GM18507 (cell line): ENCODE measurements at places on chromosomes 2 and 18.

DNA sequence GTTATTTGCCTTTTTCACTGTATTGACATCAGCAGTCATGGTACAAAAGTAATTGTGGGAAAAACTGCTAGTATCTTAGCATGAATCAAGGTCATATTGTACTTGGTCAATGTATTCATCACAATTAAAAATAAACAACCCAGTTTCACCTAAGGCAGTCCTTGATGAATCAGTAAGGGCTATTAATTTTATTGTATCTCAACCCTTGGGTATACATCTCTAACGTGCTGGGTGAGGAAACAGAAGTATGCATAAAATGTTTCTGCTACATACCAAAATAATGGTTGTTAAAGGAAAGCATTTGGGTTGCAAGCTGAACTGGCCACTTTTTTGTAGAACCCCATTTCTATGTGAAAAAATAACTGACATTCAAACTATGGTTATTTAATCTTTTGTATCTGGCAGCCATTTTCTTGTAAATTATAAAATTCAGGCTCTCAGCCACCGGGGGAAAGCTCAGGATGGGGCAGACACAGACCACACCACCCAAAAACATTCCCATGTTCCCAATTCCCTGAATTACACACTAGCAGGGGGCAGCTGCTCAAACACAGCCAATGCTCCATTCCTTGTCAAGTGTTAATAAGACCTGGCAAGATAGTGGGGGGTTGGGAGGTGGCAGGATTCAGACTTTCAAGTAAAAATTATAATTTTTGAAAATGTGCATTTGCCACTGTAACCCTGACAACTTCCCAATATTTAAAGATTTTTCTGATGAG, 49.3 kb downstream of the OLA1 start:
- no peak for DNase-seq

- DNase-seq: no peak
Measured at GRCh38 chr2:56770490-56770889, 586.7 kb downstream of the CCDC85A start.

- DNase-seq: no peak
Measured at GRCh38 chr2:230356084-230356483, 29.1 kb downstream of the SP140L start.

DNA sequence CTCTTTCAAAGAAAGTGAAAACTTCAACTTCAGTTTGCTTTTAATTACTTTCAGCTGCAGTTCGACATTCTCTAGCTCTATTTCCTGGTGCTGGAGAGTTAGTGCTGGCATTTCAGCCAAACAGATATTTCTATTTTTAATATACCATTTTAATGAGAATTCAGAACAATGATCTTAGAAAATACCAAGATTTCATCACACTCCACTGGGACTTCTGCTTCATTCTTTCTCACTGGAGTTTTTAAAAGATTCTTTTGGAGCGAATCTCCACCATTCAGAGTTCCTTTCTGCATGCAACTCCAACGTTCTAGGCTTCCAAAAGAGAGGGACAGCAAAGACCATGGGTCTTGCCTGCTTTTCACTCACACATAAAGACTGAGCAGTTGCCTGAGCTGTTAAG, 94.2 kb downstream of the CABLES1 start:
- no peak for DNase-seq

DNA sequence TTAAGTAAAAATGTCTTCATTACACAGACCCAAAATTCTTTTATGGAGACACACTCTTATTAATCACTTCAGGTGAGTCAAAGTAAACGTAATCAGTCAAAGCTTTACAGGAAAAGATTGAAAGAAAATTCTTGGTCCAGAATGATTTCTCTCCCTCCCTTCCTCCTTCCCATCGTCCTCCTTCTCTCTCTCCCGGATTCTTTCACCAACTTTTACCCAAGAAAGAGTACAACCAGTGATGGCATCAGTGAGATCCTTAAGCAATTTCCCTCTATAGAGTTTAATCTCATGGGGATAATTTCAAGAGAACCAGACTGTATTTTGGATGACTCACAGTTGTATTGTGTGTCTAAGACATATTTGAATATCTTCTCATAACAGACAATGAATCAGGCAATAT, 258.1 kb downstream of the ALK start:
- DNase-seq: no peak

DNA sequence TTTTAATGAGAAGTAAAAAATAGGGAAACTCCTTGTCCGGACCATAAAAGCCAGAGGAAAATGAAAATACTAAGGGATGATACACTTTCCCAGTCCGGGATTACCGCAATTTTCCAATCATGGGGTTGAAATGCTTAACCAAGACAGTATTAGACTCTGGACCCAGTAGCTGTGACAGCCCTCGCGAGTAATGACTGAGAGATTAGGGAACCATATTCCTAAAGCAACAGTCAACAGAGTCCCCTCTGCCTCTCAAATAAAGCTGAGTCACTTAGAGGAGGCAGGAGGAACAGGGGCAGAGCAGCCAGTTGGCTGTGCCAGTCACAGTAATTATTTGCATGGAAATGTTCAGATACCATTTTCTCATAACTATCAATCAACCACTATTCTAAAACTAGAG, 34.8 kb downstream of the GPATCH11 start:
- DNase-seq: no peak

GRCh38 chr2:181836583-181836982, 54.9 kb upstream of the ITPRID2 start:
- DNase-seq: no peak

GRCh38 chr2:179224361-179224760, 40.3 kb downstream of the SESTD1 start:
- no peak for DNase-seq

GRCh38 chr2:121253021-121253673, 31.9 kb downstream of the TFCP2L1 start:
- DNase-seq: no peak

DNA sequence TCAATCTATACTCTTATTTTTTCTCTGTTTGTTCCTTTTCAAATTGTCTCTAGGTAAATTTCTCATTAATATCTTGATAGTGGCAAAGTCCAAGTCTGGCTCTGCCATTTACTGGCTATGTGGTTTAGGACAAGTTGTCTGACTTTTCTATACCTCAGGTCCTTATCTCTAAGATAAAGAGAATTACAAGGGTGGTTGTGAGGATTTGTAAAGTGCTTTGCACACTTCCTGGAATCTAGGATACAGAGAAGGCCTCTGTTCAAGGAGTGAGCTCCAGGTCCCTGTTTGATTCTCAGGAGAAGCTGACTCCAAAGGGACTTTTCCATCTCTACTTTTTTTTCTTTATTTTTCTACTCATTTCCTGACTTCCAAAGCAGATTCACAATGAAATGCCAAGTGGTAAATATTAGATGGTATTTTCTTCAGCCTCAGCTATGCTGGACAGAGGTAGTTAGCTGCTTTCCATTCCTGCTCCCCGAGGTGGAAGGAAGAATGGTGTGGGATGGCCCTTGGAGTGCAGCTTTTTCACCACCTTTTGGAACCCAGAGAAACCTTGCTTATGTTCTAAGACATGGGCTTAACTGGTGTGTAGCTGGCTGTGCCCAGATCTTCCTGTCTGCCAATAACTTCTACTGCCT, 90.5 kb downstream of the GALNT1 start:
- DNase-seq: no peak

DNA sequence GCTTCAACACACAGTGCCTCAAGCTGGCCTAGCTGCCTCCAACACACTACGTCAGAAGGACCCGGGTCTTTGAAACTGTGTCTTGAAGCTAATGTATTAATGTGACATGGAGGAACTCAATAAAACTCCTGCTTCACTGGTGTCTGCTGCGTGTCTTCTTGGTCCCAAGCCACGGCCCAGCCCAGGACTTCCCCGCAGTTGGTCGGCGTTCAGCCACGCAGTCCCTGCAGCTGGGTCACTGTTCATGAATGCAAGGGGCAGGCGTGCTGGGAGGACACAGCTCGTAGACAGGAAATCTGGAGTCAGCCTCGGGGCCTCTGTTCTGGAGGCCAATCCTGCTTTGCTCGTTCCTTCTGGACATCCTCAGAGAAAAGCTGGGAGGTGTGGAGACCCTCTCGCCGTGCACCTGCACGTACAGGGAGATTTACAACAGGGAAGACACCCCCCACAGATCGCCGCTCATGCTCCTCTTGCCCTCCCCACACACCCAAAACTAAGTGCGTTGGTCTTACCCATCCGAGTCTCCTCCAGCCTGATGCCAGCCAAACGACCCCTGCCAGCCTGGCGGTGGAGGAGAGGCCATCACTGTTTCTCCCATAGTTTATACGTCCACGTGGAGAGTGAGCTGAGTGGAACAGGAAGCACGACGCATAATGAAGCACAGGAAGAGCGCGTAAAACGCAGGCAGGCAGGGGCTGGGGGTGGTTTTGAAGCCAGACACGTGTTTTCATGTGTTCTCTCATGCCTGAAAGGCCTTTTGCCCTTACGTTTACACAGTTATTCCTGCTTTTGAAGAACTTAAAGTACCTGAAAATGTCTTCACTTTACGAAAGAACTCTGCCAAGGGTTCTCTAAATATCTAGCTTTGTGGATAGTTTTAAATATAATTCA, 39.7 kb downstream of the ADI1 start:
- no peak for DNase-seq

DNA sequence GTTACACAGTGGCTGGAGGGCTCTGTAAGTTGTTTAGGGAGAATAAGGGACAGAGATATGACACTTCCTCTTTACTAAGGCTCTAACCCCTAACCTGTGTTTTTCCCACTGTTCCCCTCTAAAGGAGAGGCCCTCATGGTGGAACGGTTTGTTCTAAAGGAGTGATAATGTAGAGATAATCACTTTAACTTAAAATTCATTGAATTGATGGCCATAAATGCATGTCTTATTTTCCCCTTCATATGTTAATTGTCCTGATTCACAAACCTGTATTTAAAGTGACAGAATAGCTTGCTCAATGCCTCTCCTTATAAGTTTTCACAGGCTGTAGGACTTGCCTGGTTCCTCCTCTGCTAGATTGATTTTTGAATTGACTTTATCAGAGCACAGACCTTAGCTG, at the start of gene SERPINB12:
TSS of gene SERPINB12 (plus strand) at position 301 of the 400 bp plus-strand sequence. CDS start 13,791 bp downstream, outside the sequence.
- DNase-seq: no peak

- DNase-seq: no peak
Measured at GRCh38 chr2:11692966-11693521, 23.0 kb upstream of the NTSR2 start.

DNA sequence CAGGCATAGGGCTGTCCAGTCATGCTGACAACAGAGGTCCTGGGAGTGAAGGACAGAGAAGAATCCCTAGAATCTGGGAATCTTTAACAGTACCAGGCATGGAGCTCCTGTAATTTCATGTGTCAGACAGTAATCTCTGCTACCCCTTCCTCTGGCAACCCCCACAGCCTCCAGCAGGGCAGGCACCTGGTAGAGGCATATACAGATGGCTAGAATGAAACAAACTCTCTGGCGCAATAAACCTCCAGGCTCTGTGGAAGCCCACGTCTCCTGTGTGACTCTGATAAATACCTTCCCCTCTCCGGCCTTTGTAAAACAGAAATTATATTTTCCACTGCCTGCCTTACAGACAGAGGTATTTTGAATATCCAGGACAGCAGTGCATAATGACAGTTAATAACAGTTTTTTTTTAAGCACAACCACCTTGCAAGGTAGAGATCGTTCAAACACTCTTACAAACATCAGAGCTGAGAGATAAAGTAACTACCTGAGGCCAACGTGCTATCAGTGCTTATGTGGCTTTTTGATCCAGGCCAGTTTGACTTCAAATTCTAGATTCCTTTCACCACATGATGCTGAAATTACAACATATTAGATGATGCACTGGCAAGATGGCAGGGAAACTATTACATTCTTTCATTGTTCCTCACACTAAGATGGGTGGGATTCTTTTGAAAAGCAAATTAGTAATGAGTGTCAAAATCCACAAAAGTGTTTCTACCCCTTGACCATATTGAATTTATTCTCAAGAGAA, 47.7 kb upstream of the TMEM247 start:
- DNase-seq: no peak

DNA sequence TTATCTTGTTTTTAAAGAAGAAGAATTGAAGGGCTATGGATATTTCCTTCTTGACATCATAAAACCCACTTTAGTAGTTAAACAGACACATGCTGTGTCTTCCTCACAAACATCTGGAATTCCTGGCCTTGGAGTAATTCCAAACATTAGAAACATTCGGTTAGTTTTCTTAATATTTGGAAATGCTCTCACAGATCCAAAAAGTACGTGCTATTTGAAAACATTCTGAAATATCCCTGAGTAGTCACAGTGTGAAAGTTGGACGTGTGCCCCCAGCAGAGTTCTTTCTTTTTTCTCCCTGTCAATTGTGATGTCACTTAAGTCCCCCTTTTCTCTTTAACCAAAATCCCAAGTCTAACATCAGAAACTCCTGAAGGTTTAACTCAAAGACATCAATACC, 91.3 kb downstream of the ANTXR1 start:
- no peak for DNase-seq

DNA sequence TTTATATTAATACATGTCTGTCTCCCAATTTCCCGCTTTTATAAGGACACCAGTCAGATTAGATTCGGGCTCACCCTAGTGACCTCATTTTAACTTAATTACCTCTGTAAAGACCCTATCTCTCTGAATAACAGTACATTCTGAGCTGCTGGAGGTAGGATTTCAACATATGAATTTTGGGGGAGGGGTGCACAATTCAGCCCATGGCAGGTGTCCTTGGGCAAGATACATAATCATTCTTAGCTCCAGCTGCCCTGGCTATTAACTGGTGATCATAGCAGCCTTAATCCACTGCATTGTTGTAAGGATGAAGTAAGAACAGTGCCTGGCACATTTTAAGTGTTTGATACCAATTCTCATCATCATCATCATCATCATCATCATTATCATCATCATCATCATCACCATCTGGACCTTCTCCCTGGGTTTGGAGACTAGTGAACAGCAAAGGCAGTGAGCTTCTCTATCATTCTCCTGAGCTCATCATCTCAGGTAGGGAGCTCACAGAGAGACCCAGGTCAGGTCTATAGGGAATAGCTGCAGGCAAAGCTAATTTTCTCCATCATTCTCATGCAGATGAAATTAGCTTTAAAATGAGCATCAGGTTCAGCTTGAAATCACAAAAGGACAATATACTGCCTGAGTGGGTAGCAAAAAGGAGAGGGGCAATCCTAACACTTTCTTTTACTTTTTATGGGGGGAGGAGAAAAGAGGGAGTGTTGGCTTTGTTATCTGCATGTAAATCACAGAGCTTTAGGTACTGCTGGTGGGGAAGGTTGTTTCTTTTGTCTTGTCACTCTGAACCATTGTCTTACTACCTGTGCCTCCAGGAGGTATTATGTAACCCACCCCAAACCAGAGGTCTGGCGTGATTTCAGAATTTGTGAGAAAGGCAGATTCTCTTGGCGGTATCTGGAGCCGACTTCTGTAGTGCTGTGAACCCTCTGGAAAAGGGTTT, 125.5 kb upstream of the SPRED2 start:
- no peak for DNase-seq

DNA sequence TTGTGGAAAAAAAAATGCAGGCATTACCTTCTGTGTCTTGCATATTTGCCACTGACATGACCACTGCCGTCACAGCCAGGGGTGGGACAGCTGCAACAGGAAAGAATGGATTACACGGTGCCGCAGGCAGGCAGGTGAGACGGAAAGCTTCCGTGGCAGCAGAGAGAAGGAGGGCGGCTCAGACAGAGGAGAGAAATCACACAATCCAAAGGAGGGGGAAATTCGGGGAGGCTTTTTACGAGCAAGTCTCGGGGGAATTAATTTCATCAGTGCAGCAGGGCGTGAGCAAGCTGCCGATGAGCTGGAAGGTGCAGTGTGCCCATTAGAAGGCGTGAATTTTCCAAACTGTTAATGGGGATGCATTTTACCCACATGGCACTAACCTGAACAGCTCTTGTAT, 234.8 kb upstream of the PXDN start:
- DNase-seq: no peak

- DNase-seq: no peak
Measured at GRCh38 chr2:54030806-54031205, 60.0 kb upstream of the PSME4 start.

GRCh38 chr2:61575447-61575859, 37.3 kb upstream of the XPO1 start:
- DNase-seq: no peak
